Hematopoietic multipotent progenitor cell (in vitro differentiated cells): ENCODE measurements at places on chromosomes 13 and 19.

DNA sequence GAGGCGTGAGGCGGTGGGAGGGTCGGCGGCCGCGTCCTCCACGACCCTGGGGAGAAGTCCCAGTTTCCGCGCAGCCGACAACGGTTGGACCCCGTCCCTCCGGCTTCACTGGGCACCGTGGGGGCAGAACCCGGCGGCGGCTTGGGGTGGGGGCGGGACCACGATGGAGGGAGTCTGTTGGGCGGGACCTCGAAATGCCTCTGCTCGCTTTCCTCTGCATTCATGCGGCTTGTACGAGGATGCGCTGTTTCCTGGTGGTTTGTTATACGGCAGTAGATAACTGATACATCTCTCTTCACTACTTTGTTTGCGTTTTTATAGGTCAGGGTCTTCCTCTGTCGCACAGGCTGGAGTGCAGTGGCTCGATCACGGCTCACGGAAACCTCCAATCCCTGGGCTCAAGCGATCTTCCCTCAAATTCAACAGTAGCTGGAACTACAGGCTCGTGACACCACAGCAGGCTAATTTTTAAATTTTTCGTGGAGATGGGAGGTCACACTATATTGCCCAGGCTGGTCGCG is 24.6 kb upstream of the ZNF846 start:
- DNase-seq, result no peak

DNA sequence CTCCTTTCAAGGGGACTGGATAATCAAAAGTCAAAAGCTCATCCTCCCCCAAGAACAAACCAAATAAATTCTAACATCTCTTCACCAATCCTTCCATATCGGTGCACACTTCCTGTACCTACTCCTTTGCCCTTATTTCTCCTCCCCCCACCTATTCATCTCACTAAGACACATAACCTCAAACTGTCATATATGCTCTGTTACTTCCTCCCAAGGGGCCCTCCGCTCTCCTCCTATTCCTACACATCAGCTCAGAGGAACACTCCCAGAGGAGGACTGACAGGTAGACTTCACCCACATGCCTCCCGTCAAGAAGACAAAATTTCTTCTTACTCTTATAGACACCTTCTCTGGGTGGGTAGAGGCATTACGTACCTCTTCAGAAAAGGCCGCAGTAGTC is 48.1 kb downstream of the ZNF93 start:
- no peak for DNase-seq

GRCh38 chr19:6721773-6722172 is 1.3 kb upstream of the C3 start:
- DNase-seq, result peak; percentile 60

- no peak for DNase-seq
Observed at GRCh38 chr13:42607546-42607945, 33.6 kb downstream of the TNFSF11 start.

DNA sequence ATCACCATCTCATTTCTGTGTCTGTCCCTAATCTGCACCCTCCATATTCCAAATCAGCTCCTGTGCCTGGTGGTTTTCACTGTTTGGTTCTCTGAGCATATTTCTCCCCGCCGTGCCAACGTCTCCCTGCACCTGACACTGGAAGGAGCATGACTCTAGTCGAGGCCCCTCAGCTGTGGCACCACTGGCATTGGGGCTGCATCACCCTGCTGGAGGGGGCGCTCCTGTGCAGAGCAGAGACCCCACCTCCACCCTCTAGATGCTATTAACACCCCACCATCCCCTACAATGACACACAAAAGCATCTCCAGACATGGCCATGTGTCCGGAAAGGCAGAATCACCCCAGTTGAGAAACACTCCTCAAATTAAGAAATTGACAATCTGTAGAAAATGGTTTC is 20.8 kb downstream of the ZSCAN5C start:
- DNase-seq, result no peak

DNA sequence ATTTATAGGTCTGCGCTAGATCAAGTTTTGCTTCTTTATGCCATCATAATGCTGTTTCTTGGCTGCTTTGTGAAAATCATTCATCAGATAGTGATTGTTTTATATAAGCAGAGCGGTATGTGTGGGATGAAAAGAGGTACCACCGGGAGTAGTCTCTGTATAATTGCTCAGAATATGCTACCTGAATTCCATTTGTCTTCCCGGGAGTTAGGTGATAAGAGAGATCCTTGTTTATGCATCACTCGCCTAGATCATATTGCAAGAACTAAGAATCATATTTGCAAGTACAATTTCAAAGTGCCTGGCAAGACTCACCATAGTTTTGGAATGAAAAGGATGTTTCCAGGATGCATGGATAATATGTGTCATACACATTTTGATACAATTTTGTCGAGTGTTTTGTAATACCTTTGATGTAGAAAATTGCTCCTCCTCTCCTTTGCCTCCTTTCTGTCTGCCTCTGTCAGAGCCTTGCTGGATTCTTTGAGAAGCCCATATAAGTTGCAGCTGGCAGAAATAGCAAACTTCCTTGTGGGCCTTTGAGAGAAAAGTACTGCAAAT is 1306.0 kb upstream of the SLC10A2 start:
- DNase-seq, result no peak

GRCh38 chr19:47505506-47505905 is 9.4 kb downstream of the NAPA start:
- DNase-seq, result no peak

GRCh38 chr13:96223231-96223630 is 133.3 kb downstream of the HS6ST3 start:
- no peak for DNase-seq

- peak; percentile 77 for DNase-seq
Observed at GRCh38 chr19:6062274-6062673, 48.0 kb downstream of the RFX2 start.

- no peak for DNase-seq
Observed at GRCh38 chr13:112861876-112862615, 107.0 kb upstream of the MCF2L start.

- no peak for DNase-seq
Observed at GRCh38 chr13:18921063-18921462, 260.6 kb downstream of the TUBA3C start.

- DNase-seq, result no peak
Observed at GRCh38 chr13:62046512-62046911, 630.9 kb upstream of the PCDH20 start.

DNA sequence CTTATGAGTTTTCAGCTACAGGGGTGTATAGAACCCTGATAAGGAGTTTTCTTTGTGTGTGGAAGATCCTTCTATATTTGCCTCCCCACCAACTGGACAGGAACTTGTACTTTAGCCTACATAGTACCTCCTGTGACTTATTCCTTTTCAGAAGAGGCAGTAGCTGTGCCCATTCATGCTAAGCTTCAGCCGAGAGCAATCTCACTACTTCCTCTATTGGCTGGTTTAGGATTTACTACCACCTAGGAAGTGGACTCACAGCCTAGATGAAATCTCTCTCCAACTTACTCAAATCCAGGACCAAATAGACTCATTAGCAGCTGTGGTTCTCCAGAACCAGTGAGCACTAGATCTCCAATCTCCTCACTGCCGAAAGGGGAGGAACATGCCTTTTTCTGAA is 2.3 kb upstream of the REX1BD start:
- no peak for DNase-seq

GRCh38 chr19:42152910-42153671 is 20.8 kb upstream of the POU2F2 start:
- DNase-seq, result no peak

GRCh38 chr19:55096061-55096701 is 20.5 kb downstream of the EPS8L1 start:
- DNase-seq, result no peak

- DNase-seq, result no peak
Observed at GRCh38 chr19:6484831-6485230, 3.2 kb upstream of the DENND1C start.

DNA sequence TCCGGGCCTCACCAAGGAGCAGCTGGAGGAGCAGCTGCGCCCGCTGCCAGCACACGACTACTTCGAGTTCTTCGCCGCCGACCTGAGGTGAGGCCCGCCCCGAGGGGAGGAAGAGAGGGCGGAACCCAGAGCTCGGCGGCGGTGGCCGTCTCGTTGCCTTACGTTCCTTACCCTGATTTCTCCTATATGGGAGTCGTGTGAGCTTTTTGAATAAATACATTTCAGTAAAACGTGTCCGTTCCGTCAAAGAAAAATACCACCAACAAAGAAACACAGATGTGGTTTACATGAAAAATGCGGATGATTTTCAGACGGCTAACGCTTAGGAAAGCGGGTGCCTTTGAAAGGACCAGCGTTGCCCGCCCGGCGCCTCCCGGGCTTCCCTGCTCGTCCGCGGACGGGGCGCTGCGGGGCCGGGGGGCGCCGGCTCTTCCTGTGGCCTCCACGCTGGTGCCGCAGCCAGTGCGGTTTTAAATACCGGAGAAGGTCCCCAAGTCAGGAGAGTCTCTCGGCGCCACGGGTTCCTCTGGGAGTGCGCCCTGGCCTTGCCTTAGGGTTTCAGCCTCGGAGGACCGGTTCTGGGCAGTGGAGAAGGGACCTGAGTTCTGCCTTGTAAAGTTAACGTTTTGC is 755 bp downstream of the UPF3A start:
- DNase-seq, result peak; percentile 84

GRCh38 chr19:7869453-7869909 is 4.7 kb downstream of the PRR36 start:
- DNase-seq, result peak; percentile 68

DNA sequence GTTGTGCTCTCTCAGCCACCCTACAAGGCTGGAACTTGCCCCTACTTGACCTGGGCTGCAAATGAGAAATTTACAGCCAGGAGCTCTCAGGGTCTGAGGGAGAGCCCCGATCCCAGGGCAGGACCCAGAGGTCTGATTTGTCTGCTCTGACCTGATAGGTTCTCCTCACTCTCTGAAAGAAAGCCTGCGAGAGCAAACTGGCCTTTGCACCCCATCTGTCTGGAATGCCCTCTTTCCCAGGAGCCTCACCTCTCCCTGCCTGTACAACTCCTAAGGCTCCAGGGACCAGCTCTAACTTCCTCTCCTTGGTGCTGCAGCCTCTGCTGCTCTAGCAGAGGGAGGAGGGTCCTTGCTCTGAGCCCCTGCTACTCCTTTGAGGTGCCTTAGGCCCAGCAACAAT is 137.8 kb downstream of the UQCRFS1 start:
- no peak for DNase-seq

GRCh38 chr13:52454459-52454819 is 839 bp upstream of the CKAP2 start:
- DNase-seq, result peak; percentile 41

DNA sequence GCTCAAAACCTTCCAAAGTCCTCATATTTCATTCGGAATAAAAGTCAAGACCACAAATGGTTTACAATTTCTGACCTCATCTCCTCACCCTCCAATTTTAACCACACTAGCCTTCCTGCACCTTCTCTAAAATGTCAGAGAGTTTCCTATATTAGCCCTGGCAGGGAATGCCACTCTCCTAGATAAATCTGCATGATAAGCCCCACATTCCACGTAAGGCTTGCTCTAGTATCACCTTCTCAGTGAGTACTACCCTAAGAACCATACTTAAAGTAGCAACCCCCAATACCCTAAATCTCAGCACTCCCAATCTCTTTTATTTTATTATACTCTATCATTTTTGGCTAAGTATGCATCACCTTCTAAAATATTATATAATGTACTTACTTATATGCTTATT is 100.5 kb upstream of the SLITRK5 start:
- DNase-seq, result no peak

DNA sequence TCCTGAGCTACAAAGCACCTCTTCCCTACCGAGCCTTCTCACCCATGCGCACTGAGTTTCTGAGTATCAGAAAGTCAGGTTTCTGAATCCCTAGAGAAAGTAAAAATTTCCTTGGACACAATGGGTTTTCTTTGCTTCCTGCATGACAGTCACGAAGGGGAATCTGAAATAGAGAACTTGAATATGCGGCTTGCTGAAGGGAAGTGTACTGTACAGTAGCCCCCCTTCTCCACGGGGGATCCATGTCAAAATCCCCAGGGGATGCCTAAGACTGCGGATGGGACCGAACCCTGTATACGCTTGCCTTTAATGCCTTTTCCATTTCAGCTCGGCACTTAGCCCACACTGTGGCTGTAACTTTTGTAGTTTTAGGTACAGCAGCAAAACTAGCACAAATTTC is 107.9 kb downstream of the GGACT start:
- no peak for DNase-seq

DNA sequence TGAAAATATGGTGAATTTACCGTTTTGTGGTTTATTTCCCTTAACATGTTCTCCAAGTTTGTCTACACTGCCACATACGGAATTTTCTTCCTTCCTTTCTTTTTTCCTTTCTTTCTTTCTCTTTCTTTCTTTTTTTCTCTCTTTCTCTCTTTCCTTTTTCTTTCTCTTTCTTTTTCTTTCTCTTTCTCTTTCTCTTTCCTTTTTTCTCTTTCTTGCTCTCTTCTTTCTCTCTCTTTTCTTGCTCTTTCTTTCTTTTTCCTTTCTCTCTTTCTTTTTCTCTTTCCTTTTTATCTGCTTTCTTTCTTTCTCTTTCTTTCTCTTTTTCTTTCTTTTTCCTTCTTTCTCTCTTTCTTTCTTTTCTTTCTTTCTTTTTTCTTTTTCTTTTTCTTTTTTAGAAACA is 1962.3 kb upstream of the PCDH20 start:
- no peak for DNase-seq

DNA sequence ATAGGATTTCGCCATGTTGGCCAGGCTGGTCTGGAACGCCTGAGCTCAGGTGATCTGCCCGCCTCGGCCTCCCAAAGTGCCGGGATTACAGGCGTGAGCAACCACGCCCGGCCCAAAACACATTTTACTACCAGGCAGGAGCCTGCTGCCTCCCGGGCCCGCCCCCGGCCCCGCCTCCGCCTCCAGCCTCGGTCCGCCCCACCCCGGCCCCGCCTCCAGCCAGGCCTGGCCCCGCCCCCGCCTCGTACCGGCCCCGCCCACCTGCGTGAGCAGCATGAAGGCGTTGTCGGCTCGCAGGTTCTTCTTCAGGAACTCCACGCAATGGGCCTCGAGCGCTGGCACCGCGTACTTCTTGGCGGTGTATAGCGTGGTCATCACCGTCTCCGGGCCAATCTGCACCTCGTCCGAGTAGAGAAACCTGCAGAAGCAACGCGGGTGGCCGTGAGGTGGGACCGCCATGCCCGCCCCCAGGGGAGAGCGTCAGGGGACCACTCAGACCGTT is 22.7 kb downstream of the BTBD2 start:
- peak; percentile 16 for DNase-seq

GRCh38 chr19:35560677-35561076 is 2.8 kb downstream of the ATP4A start:
- DNase-seq, result no peak

DNA sequence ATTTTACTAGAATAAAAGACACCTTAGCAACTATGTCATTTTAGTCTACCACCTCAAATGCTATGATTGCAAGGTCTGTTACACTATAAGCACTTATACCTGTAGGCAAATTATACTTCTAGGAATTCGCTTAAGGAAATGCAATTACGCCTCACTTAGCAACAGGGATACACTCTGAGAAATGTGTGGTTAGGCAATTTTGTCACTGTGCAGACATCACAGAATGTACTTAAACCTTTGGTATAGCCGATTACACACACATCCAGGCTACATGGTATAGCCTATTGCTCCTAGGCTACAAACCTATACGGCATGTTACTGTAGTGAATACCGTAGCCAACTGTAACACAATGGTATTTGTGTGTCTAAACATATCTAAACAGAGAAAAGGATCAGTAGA is 30.0 kb upstream of the ZNF573 start:
- no peak for DNase-seq
